Sciatic nerve (tissue), 2 donors: ENCODE measurements at places on chromosomes 4 and X. TPM values are rescaled to one million over a fixed set of nuclear protein-coding genes. Genes with fewer than 3 reads are reported as not detected.

DNA sequence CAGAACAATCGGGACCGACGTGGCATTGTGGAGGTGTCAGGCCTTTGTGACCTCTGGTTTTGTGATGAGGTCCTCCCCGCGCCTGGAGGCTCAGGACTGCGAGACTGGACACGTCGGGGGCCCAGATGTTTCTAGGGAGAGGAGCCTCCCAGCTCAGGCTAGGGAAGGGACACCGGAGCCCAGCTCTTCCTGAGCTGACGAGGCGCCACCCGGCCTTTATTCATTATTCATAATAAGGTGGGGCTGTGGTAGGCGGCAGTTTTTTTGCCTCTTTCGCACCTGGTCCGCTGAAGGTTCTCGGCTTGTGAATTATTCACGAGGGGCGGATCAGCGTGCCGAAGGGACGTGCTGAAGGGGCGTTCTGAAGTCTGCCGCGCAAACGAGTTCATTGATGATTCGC lies 2.3 kb upstream of the UBA1 start:
- no peak for DNase-seq

DNA sequence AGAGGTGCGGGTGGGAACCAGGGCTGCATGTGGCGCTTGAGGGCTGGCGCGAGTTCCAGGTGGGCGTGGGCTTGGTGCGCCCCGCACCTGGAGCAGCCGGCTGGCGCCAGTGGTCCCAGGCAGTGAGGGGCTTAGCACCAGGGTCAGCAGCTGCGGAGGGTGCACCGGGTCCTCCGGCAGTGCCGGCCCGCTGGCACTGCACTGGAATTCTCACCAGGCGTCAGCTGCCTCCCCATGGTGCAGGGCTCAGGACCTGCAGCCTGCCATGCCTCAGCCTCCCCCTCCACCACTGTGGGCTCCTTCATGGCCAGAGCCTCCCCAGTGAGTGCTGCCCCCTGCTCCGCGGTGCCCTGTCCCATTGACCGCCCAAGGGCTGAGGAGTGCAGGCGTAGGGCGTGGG lies 174.0 kb downstream of the ADAM29 start:
- DNase-seq = no peak

- no peak for DNase-seq
Observed at GRCh38 chr4:104593019-104593418, 98.3 kb upstream of the CXXC4 start.

- no peak for DNase-seq
Observed at GRCh38 chr4:8637456-8637984, 45.0 kb downstream of the CPZ start.

- no peak for DNase-seq
Observed at GRCh38 chrX:63743596-63743995, 41.4 kb downstream of the ARHGEF9 start.

DNA sequence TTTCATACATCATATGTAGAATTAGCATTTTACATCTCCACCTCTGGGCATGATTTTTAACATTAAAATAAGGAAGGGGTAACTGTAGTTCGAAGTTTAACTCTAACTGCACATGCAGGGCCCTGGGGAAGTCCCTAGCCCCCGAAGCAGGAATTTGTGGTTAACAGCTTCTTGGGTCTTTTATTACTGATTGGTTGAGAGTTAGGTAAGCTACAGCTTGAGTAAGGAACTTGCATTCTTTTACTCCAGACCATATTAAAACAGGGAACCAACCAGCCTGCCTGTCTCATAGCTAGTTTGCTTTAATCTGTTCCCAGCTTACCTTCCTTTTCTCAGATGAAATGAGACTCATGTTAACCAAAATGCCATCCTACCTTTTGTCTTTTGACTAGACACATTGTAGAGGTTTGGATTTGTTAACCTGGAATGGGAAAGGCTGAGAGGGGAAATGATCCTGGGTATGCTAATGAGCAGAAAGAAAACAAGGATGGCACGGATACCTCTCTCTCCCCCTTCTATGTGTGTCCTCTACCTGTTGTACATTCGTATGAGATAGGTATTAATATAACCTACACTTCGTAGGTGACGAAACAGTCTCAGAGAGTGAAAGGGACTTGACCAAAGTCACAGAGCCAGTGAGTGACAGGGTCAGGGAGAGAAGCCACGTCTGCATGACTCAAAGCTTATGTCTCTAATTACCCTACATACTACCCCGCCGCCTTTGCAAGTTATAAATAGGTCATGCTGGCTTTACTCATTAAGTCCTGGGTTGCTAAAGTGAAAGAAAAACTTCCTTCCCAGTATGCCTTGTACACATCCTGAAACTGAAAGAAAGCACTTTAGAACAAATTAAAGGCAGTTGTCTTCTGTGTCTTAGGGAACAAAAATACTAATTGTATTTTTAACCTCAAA lies 119.5 kb upstream of the AFF2 start:
- no peak for DNase-seq

- DNase-seq = no peak
Observed at GRCh38 chrX:105973387-105973739, 65.2 kb downstream of the SERPINA7 start.

DNA sequence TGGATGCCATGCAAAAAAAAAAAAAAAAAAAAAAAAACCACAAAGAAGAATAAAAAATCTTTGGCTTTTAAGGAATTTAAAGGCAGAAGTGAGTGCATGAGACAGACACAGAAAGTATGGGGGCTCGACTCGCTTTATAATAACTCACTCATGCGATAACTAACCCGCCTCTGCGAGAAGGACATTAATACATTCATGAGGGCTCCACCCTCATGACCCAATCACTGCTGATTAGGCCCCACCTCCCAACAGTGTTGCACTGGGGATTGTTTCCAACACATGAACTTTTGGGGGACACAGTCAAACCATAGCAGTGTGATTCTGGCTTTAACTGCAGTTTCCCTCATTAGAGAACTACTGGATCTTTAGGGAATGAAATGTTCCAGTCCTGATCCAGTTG lies 78.1 kb downstream of the QDPR start:
- no peak for DNase-seq

GRCh38 chr4:100609810-100610209 lies 92.0 kb upstream of the EMCN start:
- no peak for DNase-seq

- no peak for DNase-seq
Observed at GRCh38 chrX:12799118-12799517, 7.9 kb downstream of the PRPS2 start.

DNA sequence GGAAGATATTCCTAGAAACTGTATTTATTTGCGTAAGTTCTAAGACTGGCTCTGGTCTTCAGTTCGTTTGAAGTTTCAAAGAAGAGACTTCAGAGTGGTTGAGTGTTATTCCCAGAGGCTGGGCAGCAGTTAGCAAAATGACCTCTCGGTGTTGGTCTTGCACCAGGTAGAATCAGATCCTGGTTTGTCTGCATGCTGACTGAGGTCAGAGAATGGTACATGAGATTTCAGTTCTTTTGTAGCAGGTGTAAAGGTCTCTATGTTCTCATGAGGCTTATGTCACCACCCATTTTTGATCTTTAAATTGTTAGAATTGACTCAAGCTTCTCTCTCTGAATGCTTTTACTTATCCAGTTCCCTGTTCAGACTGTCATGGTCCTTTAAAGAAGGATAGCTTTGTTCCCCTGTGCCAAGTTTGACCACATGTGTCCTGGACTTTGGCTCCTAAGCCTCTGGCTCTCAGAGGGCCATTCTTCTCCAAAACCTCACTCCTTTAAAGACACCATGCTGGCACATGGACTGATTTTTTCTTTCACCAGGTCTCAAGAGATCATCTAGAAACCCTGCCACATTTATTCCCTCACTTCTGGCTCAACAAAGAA lies 355.8 kb upstream of the BOD1L1 start:
- no peak for DNase-seq

FAM47A gene
- total RNA-seq = not detected

POU3F4 gene
- total RNA-seq = not detected

GLRA2 gene
- total RNA-seq = 0.22 TPM

ADH4 gene
- total RNA-seq = 1.8 TPM

CSAG2 gene
- total RNA-seq = not detected

PDE6B gene
- total RNA-seq = 2.5 TPM
